ENCODE measurements at places on chromosomes 1 and 21.

- no peak for DNase-seq
Measured at GRCh38 chr1:70745199-70745598, 302.4 kb downstream of the PTGER3 start.

DNA sequence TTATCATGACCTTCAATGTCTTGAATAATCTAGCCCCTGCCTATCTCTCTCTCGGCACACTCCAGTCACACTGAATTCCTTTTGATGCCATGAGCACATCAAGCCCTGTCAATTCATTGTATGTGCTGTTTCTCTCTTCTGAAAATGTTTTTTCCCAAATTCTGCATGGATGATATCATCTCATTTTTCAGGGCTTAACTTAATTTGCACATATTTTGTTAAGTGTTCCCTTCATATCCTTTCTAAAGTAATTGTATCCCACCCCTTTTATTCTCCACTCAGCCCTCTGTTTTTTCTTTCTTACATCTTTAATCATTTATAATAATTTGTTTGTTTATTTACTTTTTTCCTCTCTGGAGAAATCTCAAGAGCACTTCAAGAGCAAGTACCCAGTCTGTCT, 149.9 kb downstream of the ZNF326 start:
- DNase-seq: no peak

DNA sequence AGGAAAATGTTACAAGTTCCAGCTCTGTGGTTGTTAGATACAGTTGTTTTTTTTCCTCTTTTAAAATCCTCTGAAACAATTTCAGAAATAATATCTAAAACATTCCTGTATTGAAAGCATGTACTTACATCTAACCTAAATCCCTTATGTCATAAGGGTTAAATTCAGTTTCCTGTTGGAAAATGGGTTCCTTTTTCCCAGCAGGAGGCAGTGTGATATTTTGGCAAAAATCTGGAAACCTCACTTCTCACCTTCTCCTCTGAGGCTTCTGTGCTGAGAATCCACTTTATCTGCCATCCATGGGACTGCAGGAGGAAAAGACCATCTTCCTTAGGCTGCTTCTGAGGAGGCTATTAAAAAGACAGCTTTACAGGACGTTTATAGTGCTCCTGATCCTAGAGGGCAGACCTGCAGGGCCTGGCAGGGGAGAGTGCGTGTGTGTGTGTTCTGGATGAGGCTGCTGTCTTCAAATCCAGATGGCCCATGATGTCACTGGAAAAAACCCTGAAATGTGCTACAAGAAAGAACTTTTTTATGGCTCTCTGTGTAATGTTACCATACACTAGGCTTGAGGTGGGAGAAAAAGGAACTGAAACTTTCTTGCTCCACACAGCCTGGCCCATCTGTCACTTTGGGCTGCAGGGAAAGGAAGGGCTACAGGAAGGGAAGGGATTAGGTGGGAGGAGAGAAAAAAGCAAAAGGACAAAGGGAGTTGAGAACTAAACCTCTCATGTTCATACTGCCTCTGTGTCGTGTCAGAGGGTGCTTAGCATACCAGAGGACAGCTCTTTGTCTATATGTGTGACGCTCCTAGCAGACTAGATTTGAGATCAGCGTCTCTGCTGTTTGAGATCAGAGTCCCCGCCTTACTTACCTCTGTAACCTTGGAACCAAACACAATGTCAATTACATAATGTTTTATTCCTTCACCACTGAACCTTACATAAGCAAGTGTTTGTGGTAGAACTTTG, 379.2 kb upstream of the SPAG17 start:
- DNase-seq: no peak

- DNase-seq: no peak
Measured at GRCh38 chr1:16248603-16249516, 11.9 kb upstream of the CPLANE2 start.

- no peak for DNase-seq
Measured at GRCh38 chr1:59298710-59299346, 1.9 kb downstream of the FGGY start.

GRCh38 chr1:64231153-64231552, 27.7 kb downstream of the UBE2U start:
- no peak for DNase-seq

DNA sequence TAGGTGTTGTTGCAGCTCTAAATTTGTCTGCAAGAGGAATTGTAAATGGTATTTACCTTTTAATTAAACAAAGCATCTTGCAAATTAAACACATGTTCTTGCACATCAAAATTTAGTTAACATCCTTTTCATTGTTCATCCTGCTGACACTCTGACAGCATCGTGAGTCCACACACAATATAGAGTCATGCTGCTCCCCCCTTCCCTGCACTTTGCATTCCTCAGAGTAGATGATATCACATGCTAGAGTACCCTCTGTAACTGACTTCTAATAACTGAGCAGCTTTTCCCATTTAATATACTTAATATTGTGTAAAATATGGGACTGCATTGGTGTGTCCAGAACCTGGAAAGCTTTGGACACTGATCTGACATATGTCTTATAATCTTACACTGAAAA, 138.8 kb upstream of the DPYD start:
- DNase-seq: no peak
